Kidney epithelial cell (primary cell): ENCODE measurements at places on chromosomes 1 and 21.

DNA sequence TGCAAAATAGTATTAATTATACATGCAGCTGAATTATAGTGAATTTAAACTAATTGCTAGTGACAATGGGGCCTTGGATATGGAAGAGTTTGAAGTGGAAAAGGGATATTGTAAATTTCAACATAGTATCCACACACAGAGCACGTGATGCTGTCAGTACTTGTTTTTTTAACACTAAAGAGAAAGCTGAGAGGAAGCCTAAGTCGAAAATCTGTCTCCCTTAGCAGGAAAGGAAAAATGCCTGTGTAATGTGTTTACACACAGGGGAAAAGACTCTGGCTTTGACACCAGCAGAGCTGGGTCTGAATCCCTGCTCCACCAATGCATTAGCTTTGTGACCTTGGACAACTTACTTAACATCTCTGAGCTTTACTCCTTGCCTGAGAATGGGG is 42.6 kb downstream of the PCSK9 start:
- DNase-seq: no peak

DNA sequence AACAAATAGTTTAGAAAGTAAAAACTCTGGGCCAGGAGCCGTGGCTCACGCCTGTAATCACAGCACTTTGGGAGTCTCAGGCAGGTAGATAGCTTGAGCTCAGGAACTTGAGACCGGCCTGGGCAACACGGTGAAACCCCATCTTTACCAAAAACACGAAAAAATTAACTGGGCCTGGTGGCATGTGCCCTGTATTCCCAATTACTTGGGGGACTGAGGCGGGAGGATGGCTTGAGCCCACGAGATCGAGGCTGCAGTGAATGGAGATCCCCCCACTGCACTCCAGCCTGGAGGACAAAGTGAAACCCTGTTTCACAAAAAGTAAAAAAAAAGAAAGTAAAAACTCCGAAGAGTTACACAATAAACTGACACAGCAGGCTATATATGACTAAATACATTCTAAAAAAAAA is 10.6 kb downstream of the CEP170 start:
- no peak for DNase-seq

DNA sequence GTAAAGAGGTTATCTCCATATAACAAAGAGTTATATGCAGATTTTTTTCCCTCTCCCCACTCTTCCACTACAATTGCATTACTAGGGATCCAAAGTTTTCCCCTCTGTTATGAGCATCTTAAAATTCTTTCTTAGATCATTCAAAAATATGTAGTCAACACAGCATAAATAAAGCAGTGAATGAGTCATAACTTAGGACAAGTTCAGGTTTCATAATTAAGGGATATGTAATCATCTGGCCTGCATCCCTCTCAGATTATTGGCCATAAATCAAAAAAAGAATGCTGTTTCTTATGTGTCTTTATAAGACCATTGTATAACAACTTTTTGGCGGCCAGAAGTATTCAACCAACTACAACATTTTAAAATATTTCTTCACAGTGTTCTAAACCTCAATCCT is 1526.1 kb downstream of the KCNT2 start:
- DNase-seq: no peak

GRCh38 chr1:175383239-175383638 is 190.7 kb upstream of the KIAA0040 start:
- no peak for DNase-seq

GRCh38 chr1:213054733-213055591 is 3.9 kb downstream of the RPS6KC1 start:
- no peak for DNase-seq
